ENCODE measurements at places on chromosomes 2 and 18. TPM values are rescaled to one million over a fixed set of nuclear protein-coding genes. Genes with fewer than 3 reads are reported as not detected.
A peak's percentile ranks its signal among the peaks of the same experiment; 100 is the strongest.

The GTF3C2 gene
- 69.8 TPM for total RNA-seq

The MAL gene
- 129 TPM for total RNA-seq

The CYS1 gene
- total RNA-seq, result not detected

DNA sequence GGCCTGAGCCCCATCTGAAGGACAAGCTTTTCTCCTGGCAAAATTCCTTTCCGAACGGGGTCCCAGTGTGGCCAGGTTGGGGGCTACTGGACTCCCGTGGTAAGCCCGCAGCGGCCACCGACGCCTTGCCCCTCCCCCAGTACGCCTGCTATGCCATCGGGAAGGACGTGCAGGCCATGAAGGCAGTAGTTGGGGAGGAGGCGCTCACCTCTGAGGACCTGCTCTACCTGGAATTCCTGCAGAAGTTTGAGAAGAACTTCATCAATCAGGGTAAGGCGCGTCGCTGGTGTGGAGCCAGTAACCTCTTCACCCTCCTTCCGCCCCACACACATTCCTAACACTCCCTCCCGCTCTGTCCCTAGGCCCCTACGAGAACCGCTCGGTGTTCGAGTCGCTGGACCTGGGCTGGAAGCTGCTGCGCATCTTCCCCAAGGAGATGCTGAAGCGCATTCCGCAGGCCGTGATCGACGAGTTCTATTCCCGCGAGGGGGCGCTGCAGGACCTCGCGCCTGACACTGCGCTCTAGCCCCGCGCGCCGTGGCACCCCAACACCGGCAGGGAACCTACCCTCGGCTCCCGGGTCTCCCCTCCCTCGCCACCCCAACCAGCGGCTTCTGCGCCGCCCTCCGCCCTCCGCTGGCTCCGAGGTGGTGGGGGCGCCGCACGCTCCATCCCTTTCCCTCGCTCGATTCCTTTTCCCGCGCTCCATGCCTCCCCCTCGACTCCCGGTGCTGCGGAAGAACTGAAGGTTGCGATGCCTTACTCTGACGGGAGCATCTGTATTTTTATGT lies 13.6 kb upstream of the ANKRD53 start:
- peaks cover 15% of the 10 kb centered on the region for H3K4me1 ChIP-seq
- peak overlapping the region; percentile 73 for H3K4me3 ChIP-seq
- peak; percentile 68 for DNase-seq
- no peak overlapping the region for H3K27ac ChIP-seq
- peaks cover 3% of the 10 kb centered on the region for H3K27me3 ChIP-seq

DNA sequence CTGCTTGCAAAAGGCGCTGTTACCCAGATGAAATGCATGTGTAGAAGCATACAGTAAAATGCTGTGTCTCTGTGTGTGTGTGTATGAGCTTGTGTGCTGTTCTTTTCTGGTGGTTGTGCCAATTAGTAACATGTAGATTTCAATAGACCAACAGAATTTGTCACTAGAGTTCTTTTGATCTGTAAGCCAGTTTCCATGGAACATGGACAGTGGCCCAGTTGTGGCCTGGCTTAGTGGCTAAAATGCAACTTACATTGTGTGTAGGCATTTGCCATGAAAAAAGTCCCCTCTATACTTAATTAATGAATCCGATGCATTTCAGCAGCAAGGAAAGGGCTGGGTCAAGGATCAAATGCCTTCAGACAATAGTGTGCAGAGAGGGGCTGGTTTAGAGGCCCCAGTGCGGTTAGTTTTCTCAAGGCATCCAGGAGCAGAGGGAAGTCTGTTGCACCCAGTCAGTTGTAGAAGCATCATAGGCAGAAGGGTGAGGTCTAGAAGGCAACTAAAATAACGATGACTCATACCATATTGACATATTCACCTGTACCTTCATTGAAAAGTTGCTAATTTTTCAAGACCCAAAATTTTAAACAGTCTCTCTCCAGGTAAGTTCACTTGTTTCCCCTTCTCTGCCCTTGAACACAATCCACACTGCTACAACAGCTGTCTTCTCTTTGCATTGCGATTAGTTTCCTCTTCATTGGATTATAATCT lies 366.9 kb upstream of the SPRED2 start:
- no peak overlapping the region for H3K27ac ChIP-seq
- no peak for DNase-seq
- H3K4me3 ChIP-seq, result no peak overlapping the region
- H3K36me3 ChIP-seq, result no peaks in the 10 kb centered on the region

DNA sequence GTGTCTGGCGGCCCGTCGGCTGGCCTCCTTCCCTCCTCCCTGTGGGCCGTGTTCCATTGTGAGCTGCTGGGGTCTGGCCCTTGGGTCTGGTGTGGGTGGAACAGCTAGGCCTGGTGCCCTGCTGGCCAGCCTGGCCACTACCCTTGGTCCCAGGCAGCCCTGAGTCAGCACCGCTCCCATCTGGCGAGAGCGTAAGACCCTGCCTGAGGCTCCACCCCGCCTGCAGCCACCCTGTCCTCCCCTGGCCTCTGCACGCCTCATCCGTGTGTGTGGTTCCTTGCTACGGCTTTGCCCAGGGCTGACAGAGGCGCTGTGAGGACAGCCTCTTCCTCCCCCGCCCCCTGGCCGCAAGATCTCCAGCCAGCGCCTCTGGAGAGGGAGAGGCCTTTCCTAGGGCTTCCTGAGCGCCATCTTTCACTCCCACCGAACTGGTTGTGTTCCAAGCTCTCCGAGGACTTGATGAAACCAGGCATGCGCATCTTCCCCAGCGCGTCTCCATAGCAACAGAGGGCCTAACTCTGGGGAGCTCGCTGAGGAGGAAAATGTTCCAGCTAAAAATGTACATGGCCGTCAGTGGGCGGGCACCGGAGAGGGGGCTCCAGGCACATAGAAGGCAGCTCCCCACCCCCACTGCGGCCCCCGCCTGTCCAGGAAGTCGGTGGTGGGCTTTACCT lies 83.0 kb downstream of the STPG4 start:
- peaks cover 7% of the 10 kb centered on the region for H3K36me3 ChIP-seq
- DNase-seq, result no peak
- H3K27ac ChIP-seq, result peak overlapping the region; percentile 27
- H3K4me1 ChIP-seq, result peaks cover 45% of the 10 kb centered on the region
- no peaks in the 10 kb centered on the region for H3K27me3 ChIP-seq
- no peak overlapping the region for H3K4me3 ChIP-seq

- no peaks in the 10 kb centered on the region for H3K27me3 ChIP-seq
- peak overlapping the region; percentile 68 for H3K27ac ChIP-seq
- peaks cover 9% of the 10 kb centered on the region for H3K4me1 ChIP-seq
- H3K36me3 ChIP-seq, result no peaks in the 10 kb centered on the region
Observed at GRCh38 chr2:144596073-144596871, 76.4 kb upstream of the ZEB2 start.

DNA sequence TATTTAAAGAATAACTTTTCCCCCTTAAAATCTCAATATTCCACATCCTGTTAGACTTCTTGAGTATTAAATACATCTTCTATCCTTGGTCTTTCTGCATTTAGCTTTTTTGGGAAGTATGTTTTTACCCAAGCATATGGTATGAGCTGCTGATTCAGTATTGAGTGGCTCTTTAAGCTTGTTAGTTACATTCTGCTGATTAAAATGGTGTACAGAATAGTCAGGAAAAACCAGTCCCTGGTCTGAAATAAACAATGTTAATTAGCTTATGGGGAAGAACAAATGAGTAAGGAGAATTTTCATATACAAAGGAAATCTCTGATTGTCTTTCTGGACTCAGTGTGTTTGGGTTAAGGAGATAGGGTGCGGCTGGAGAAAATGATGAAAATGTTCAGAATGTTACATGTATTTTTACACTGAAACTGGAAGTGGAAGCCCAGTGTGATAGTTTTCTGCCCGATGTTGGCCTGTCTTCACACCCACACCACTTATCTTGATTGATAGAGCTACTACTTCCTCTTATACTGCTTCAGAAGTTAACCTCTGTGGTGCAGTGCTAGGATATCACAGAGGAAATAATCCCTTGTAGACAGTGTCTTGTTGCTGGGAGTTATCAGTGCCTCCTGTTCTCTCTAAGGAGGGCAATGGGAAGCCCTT lies 84.0 kb downstream of the MSH2 start:
- no peak overlapping the region for H3K27ac ChIP-seq
- DNase-seq, result no peak
- H3K4me3 ChIP-seq, result no peak overlapping the region
- H3K4me1 ChIP-seq, result no peaks in the 10 kb centered on the region

GRCh38 chr18:59737776-59738300 lies 40.6 kb upstream of the CCBE1 start:
- H3K4me3 ChIP-seq, result no peak overlapping the region
- H3K27me3 ChIP-seq, result peaks cover 9% of the 10 kb centered on the region
- H3K36me3 ChIP-seq, result no peaks in the 10 kb centered on the region
- no peak overlapping the region for H3K27ac ChIP-seq
- no peaks in the 10 kb centered on the region for H3K4me1 ChIP-seq

DNA sequence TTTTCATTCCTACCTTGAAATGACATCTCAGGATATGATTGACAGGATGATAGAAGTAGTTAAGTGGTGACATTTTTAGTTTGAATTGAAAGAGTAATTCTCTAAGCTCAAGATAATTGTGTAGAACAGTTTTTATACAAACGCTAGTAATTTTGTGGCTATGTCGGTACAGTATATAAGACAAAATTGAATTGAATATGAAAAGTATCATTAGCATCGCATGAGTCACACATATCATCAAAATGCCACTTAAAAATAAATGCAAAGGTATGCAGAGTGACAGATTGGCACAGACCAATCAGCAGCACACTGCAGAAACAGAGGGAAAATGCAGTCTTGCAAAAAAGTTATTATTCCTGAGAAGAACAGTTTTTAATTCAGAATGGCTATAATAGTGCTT lies 608.2 kb upstream of the NETO1 start:
- H3K27ac ChIP-seq, result no peak overlapping the region
- no peak overlapping the region for H3K4me3 ChIP-seq
- no peaks in the 10 kb centered on the region for H3K4me1 ChIP-seq
- DNase-seq, result no peak

GRCh38 chr2:179096090-179096489 lies 46.2 kb upstream of the CCDC141 start:
- no peak overlapping the region for H3K27ac ChIP-seq
- no peaks in the 10 kb centered on the region for H3K27me3 ChIP-seq
- H3K4me3 ChIP-seq, result no peak overlapping the region
- no peak for DNase-seq
- H3K4me1 ChIP-seq, result peaks cover 11% of the 10 kb centered on the region

- H3K4me3 ChIP-seq, result peak within 1 kb of the TSS; percentile 75
- H3K36me3 ChIP-seq, result no peaks in the 10 kb centered on the region
- no peaks in the 10 kb centered on the region for H3K27me3 ChIP-seq
- H3K27ac ChIP-seq, result peak within 1 kb of the TSS; percentile 53
- H3K4me1 ChIP-seq, result peaks cover 5% of the 10 kb centered on the region
Observed at GRCh38 chr2:73214120-73215035, at the start of gene SMYD5. SMYD5 (plus strand) TSS chr2:73214245; CDS start chr2:73214267, 22 bp downstream.

- peaks cover 4% of the 10 kb centered on the region for H3K27me3 ChIP-seq
- H3K4me3 ChIP-seq, result no peak overlapping the region
- H3K36me3 ChIP-seq, result no peaks in the 10 kb centered on the region
- H3K27ac ChIP-seq, result no peak overlapping the region
- H3K4me1 ChIP-seq, result no peaks in the 10 kb centered on the region
- DNase-seq, result no peak
Observed at GRCh38 chr2:29786361-29786760, 135.0 kb downstream of the ALK start.
